Neural crest cell (in vitro differentiated cells): ENCODE measurements at places on chromosomes 6 and 20. TPM values are rescaled to one million over a fixed set of nuclear protein-coding genes. Genes with fewer than 3 reads are reported as not detected.

Gene TRIM31
- not detected in 2 replicates for total RNA-seq

Gene TCFL5
- total RNA-seq, result 17.5 and 17.6 TPM in 2 replicates

Gene PLAGL2
- 70.4 and 71.1 TPM in 2 replicates for total RNA-seq

- no peak for DNase-seq
Measured at GRCh38 chr6:31157513-31158139, at the start of gene CCHCR1. CCHCR1 (minus strand) TSS chr6:31157802; CDS start chr6:31157600, 202 bp downstream.

DNA sequence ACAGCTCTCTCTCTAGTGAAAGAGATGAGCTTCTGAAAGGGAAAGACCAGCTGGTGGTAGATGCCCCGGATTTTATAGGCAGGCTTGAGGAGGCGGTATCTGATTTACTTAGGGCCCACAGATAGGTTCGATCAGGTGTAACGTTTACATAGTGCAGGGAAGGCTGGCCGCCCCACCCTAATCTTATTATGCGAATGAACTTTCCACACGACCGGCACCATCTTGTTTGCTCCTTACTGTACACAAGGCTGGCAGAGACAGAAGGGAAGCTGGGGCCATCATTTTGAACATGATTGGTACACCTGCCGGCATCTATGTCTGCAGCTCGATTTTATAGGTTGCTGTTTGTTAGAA, 212.0 kb upstream of the JARID2 start:
- DNase-seq, result no peak

Gene LHFPL5
- not detected in 2 replicates for total RNA-seq

- DNase-seq, result no peak
Measured at GRCh38 chr6:139605350-139605749, 230.9 kb upstream of the CITED2 start.

GRCh38 chr6:105911106-105911629, 175.0 kb upstream of the PRDM1 start:
- DNase-seq, result no peak

- no peak for DNase-seq
Measured at GRCh38 chr6:53623497-53623896, 42.1 kb downstream of the KLHL31 start.

Gene LY6G6D
- not detected in 2 replicates for total RNA-seq
